Gastrocnemius medialis (tissue), 4 donors: ENCODE measurements at places on chromosomes 12 and 14.

- DNase-seq = no peak
- H3K4me1 ChIP-seq = no peaks in the 10 kb centered on the region
- H3K27me3 ChIP-seq = no peaks in the 10 kb centered on the region
- H3K27ac ChIP-seq = no peak overlapping the region
- no peaks in the 10 kb centered on the region for H3K36me3 ChIP-seq
- no peak overlapping the region for H3K4me3 ChIP-seq
Observed at GRCh38 chr14:82365471-82365870, 831.8 kb upstream of the SEL1L start.

GRCh38 chr12:72230589-72230988, 41.6 kb upstream of the TRHDE start:
- no peak for DNase-seq
- H3K27ac ChIP-seq = no peak overlapping the region
- H3K27me3 ChIP-seq = no peaks in the 10 kb centered on the region
- H3K4me3 ChIP-seq = no peak overlapping the region

DNA sequence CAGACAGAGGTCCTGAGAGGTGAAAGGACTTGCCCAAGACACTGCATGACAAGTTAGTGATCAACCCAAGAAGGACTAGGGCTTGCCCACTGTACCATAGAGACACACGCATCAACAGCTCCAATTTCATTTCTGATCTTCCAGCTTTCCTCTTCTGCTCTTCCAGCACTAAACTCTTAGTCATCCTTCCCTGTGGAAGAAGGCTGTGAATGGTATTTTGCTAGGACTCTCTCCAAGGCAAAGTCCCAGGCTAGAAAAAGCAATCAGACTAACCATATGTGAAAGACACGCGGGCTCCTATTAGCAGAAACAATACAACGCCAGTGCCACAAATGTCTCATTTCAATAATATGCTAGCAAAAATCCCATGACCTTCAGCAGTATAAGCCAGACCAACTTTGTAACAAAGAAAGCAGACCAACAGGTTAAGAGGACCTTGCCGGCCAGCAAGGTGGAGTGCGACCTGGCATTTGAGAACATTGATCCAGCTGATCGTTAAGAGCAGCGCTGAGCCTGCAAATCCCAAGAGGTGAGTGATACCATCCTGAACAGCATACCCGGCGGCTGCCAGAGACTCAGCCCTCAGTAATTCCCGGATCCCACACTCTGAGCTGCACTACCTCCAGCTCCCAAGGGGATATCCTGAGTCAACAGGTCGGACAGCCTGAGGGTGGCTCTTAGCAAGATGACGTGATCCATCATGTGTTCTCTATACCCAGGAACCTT, 132.5 kb downstream of the FOXN3 start:
- H3K36me3 ChIP-seq = no peaks in the 10 kb centered on the region
- no peak for DNase-seq
- H3K27ac ChIP-seq = no peak overlapping the region
- H3K4me1 ChIP-seq = no peaks in the 10 kb centered on the region
- no peaks in the 10 kb centered on the region for H3K27me3 ChIP-seq

DNA sequence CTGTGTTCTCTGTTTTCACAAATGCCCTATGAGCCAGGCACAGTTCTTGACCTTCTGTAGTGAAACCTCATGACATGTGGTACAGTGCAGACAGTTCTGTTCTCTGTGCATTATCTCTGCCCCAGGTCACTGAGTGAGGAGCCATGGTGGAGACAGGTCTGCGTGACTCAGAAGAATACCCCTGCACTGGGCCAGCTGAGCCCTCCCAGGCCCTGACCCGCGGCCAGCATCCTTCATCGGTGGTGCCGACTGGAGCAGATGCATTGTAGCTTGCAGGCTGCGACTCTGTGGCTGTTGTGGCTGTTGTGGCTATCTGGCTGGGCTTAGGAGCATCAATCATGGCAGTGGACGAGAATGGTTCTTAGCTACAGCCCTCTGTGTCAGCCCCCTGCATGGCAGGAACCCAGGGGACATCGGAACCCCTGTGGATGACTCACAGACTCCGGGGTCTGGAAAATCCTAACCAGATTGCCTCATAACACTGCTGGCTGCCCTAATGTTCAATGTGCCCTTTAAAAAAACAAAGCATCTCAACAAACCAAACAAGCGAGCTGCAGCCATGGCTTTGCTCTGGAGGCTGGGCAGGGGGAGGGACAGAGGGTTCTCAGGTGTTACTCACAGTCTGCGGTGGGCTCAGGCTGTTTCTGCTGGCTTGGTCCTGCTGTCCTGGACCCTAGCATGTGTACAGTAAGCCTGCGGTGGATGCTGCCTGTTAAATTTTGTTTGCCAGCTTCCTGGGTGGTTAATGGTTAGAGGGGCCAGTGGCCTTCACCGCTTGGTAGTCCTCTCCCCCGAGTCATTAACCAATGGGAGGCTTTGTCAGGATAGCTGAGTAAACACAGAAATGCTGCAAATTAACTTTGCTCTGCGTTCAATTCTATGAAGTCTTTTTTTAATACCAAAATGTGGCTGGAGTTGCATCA, at the start of gene SERPINA6:
Gene SERPINA6 (minus strand): TSS at position 689 of the 923 bp plus-strand sequence. CDS start 8,688 bp downstream, outside the sequence.
- H3K4me3 ChIP-seq = no peak within 1 kb of the TSS
- no peaks in the 10 kb centered on the region for H3K27me3 ChIP-seq
- no peak for DNase-seq
- H3K36me3 ChIP-seq = no peaks in the 10 kb centered on the region
- H3K27ac ChIP-seq = no peak within 1 kb of the TSS
- H3K4me1 ChIP-seq = no peaks in the 10 kb centered on the region

DNA sequence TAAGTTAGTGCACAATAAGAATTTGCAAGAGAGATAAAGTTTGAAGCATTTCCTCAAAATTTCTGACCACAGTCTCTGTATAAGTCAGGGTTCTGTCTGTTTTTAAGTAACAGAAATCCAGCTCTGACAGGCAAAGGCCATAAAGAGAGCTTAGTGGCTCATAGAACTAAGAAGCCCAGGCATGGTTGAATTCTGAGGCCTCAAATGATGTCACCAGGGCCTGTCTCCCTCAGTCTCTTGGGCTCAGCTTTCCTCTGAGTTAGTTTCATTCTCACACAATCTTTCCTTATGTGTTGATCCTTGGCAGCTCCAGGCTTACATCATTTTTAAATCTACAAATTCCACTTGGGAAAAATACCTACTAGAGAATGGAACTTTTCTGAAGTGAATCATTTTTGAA, 173.4 kb upstream of the ATP2B1 start:
- no peaks in the 10 kb centered on the region for H3K36me3 ChIP-seq
- no peak overlapping the region for H3K4me3 ChIP-seq
- DNase-seq = no peak
- no peaks in the 10 kb centered on the region for H3K4me1 ChIP-seq
- H3K27ac ChIP-seq = no peak overlapping the region
